ENCODE measurements at places on chromosomes 4 and X. TPM values are rescaled to one million over a fixed set of nuclear protein-coding genes. Genes with fewer than 3 reads are reported as not detected.

GRCh38 chr4:181820553-181820952 is 422.6 kb upstream of the TENM3 start:
- no peak for DNase-seq

DNA sequence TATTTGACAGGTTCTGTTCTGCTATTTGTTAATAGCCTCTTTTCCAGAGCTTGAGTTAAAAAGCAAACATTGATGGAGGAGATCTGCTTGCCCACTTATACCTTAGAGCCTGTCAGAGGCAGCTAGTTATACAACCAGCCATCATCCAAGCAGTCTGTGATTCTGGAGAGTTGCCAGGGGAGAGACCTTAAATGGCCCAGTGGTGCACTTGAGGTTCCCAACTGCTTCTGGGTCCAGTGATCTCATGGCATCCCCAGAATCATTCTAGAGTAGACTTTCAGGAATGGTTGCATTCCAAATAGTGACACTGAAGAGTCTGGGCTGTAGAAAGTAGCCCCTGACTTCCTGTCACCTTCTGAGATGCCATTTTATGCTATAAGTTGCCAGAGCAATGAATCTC is 160.7 kb downstream of the FHIP1A start:
- DNase-seq, result no peak

GRCh38 chrX:103356858-103357257 is 552 bp downstream of the TCEAL9 start:
- no peak for DNase-seq

DNA sequence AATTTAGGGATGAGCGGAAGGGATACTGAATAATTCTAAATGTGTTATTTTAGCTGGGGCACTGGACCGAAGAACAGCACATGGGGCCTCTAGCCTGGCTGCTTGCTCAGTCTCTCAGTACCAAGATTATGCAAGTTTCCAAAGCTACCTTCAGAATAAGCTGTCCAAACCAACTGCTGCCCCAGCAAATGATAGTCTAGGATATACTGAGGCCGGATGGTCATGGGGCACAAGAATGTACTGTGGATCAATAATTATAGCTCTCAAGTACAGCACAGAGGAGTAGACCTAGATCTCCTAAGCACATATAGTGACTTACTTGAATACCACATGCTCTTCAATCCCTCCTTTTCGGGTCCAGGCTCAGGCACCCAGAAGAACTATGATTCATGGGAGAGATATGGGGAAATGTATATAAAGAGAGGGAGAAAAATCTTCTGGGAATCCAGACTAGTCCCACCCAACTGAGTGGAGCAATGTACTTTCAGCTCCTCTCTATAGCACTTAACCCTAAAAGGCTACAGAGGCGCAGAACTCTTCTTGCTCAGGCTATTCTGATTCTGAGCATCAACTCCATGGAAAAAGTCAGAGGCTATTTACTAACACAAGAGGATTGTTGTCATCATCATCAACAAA is 160.3 kb upstream of the GPC4 start:
- DNase-seq, result no peak

DNA sequence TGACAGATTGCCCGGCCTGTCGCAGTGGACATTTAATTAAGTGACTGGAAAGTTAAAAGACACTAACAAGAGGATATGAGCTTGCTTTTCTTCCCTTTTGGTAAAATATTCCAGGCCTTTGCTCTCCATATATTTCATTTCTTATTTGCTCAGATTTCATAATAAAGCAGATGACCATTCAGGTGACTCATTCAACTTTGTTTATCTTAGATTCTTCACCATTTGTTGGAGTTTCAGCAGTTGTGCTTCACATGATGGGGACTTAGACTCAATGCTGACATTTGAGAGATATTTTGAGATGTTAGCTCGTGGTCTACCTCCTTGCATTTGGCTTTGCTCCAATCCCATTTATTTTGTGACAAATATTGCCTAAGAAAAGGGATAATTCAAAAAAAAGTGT is 312.2 kb downstream of the ARHGAP24 start:
- DNase-seq, result no peak

DNA sequence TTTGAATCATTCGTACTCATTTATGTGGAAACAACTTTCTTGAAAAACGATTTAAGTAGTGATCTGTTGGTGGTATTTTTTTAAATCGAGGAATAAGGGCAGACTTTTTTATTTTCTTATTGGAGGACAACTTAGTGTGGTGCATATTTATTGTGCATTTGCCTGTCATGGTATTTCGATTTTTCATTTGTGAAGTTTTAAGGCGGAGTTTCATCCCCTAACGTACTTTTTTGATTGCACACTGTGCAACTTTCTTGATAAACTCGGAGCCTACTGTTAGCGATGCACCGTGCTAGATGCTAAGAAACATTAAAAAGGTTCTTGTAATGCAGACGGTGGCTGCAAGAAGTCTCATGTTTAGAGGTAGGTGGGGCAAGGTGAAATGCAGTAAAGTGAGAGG is 1.4 kb downstream of the ZFX start:
- DNase-seq, result no peak

FGFR3 gene
- polyA plus RNA-seq, result 62.8 TPM

CDKL2 gene
- 11.3 TPM for polyA plus RNA-seq

DNA sequence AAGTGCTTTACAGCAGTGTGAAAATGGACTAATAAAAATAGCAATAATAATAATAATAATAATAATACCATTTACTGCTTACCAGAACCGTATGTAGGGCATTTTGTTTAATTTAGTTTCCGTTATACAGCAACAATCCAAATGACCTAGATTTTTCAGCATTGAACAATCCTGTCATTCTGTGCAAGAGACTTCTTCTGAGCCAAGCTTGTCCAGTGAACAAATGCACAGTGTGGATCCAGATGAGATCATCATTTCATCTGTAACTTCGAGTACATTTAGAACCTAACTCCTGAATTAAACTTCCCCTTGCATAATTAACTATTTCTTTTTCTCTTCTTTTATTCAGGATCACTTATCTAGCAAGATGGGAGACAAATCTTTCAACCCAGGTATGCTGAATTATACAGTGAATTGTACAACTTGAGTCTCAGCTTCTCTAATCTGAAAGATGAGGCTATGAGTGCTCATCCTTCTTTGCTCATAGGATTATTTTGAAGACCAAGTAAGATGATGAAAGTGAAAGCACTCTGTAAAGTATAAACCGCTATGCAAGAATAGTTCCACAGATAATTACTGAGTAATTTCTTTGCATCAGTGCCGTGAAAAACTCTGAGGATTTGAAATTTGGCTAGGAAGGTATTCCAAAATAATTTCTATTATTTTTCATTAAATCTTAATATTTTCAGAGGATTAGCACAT is 6.6 kb downstream of the CLNK start:
- no peak for DNase-seq

DNA sequence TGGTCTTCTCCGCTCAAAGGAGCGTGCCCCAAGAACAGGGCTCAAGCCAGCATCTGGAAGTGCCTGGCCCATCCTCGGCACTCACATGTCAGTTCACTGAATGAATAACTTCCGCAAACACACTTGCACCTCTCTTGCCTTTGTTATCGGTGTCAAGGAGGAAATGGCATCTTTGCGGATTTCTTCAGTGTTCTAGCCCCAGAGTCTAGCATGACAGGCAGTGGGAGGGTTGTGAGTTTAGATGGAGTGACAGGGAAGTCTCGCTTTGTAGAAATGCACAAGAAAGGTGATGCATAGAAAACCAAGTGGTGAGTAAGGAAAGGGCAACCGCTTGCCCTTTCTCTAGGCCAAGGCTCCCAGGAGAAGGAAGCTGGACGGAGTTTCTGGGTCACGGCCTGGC is 17.6 kb upstream of the MECP2 start:
- DNase-seq, result no peak

- DNase-seq, result no peak
Measured at GRCh38 chr4:5890063-5890727, 2.7 kb downstream of the CRMP1 start.

GRCh38 chr4:17567271-17567670 is 9.7 kb upstream of the LAP3 start:
- DNase-seq, result no peak

UGT2B15 gene
- polyA plus RNA-seq, result 0.12 TPM

NLGN4X gene
- 13.7 TPM for polyA plus RNA-seq

DNA sequence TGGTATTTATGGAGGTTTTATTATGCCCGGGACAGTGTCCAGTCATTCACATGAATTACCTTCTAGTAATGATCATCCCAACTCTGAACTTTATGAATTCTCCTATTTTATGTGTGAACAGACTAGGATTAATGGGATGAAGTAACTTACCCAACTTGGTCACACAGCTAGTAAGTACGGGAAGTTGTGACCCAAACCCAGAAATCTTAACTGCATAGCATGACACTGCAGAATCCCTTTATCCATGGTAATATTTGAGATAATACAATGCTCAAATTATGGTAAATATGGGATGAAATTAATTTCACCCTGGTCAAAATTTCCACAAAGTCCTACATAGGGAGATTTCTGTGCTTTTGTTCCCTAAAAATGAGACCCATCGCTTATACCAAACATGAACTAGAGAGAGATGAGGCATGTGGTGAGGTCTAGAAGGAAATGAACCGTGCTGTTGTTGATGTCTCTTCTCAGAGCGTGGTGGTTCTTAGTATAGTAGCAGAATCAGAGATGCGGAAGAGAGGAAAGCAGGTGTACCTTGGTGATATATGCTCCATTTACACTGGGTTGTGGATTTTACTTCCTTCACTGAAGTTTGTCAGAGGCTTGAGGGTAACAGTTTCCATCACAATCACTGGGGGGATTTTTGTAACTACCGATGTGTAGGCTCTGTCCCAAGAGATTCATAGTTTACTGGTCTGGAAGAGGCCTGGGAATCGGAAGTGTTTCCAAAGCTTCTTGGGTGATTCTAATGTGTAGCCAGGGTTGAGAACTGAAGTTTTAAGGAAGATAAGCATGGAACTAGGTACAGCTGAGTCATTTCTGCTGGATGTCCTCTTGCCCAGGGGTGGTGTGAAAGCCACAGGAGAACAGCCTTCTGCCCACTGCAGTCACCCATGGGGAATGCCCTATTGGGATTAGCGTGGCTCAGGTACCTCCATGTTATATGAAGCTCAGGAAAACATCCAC is 30.2 kb upstream of the FAM9C start:
- no peak for DNase-seq

DNA sequence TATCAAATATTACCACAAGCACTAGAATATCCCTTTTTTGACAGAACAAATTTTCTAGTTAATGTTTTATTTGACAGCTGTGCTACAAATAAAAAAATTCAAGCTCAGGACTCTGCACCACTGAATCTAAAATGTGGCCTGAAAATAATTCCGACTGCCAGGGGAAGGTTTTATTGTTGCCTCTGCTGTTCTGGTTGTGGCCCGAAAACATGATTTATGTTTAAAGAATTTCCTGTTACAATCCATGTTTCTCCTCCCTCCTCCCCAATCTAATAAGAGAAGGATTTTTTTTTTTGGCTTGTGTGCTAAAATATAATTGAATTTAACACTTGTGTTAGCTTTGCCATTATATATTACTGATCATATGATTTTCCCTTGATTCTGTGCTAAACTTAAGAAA is 227.8 kb downstream of the DCLK2 start:
- DNase-seq, result no peak

PLAC8 gene
- polyA plus RNA-seq, result 2.6 TPM

GLRA2 gene
- 0.26 TPM for polyA plus RNA-seq

- no peak for DNase-seq
Measured at GRCh38 chrX:155061760-155062159, 9.2 kb downstream of the CMC4 start.

- no peak for DNase-seq
Measured at GRCh38 chr4:43330288-43330687, 437.8 kb downstream of the GRXCR1 start.

DNA sequence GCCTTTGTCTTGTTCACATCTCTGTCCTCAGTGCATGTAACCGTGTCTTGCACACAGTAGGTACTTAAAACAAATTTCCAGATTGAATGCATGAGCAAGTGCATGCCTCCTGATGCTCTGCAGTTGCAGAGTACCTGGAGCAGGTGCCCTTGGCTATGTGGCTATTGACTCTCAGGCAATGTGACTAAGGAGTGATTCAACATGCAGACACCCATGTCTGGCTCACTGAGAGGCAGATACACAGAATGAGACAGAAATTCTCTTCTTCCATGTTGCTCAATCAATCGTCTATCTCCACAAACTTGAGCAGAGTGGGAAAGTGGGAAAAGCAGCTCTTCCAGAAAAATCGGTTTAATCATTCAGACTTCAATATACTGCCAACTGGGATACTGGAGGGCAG is 111.0 kb downstream of the CHRDL1 start:
- DNase-seq, result no peak

MAGEA11 gene
- not detected for polyA plus RNA-seq

AMOT gene
- polyA plus RNA-seq, result 64.1 TPM

FGG gene
- 0.44 TPM for polyA plus RNA-seq

DNA sequence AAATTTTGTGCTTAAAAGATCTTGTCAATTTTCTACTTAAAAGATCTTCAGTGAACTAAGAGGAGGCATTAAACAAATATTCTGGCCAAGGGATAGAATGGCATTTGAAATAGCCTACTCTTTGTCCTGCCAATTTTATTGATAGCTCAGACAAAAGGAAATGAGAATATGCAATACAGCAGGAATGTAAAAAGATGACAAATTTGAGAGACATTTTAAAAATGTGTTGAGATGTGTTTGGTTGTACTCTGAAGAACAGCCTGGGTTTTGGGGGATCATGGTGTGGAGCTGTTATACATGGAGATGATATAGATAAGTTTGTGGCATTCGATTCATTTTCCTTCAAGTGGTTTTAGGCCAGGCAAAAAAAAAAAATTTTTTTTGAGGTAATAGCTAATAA is 11.6 kb upstream of the MAD2L1 start:
- DNase-seq, result no peak

PWWP3B gene
- 3.4 TPM for polyA plus RNA-seq

GRCh38 chr4:187666034-187666433 is 329.5 kb upstream of the ZFP42 start:
- no peak for DNase-seq

TEX11 gene
- 0.08 TPM for polyA plus RNA-seq

- DNase-seq, result no peak
Measured at GRCh38 chr4:58740897-58741296, 1630.7 kb upstream of the IGFBP7 start.
